ENCODE measurements at places on chromosomes 2 and 18.

GRCh38 chr18:72544092-72544886, at the start of gene CBLN2:
Gene CBLN2 (minus strand): TSS chr18:72544342. CDS start chr18:72542160, 2,182 bp downstream.
- DNase-seq: peak; percentile 86

GRCh38 chr2:74290466-74291217, 52.6 kb downstream of the SLC4A5 start:
- no peak for DNase-seq

DNA sequence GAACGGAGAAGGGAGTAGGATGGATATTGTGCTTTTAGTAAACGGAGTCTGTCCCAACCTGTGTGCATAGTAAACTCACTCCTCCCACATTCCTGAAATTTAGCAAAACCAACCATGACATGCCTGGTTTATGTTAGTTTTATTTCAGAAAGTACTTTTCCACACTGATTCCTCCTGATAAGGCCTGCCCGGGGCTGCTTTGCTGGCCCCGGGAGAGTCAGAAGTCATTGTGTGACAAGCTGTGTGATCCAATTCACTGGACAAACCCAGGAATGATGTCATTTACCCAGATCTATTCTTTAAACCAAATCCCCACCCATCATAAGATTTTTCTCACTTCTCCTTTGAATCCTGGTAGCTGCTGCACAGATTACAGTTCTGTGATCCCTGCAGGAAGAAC, 109.0 kb downstream of the SETBP1 start:
- DNase-seq: no peak

GRCh38 chr2:6824962-6825361, 40.7 kb downstream of the CMPK2 start:
- no peak for DNase-seq

- no peak for DNase-seq
Measured at GRCh38 chr18:3055186-3055728, 42.3 kb upstream of the LPIN2 start.

- DNase-seq: no peak
Measured at GRCh38 chr18:40380686-40381439, 1574.2 kb upstream of the PIK3C3 start.

DNA sequence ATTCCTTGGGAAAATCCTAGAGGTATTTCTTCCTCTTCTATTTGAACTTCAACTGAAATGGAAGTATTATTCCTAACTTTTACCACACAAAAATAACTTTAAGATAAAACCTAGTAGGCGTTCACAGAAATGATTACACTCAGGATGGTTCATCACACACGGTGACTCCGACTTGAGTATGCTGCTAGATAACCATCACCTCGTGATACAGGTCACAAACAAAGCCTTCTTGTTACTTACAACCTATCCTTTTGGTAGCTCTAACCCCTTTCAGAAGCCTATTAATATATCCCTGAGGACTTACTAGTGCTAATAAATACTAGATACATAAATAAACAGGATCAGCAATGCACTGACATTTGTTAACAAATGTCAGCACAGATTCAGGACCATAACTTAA, 101.0 kb upstream of the DNER start:
- DNase-seq: no peak

DNA sequence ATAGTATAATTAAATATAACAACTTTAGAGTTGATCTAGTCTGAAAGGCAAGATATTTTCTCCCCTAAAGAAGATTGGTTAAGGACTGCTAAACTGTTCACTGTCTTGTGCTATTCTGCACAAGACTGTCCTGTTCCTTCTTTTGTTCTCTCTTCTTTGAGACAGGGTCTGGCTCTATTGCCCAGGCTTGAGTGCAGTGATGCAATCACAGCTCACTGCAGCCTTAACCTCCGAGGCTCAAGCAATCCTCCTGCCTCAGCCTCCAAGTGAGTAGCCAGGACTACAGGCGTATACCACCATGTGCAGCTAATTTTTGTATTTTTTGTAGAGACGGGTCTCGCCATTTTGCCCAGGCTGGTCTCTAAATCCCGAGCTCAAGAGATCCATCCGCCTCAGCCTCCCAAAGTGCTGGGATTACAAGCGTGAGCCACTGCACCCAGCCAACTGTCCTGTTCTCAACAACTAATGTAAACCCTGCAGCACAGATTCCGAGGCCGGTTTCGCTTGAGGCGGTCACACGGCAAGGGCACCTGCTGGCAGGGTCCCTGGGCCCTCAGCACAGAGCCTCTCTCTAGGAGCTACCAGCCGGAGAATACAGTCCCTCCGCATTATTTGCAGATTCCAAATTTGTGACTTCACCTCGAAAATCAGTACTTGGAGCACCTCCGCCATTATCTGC, 16.4 kb downstream of the PXDN start:
- DNase-seq: no peak

- no peak for DNase-seq
Measured at GRCh38 chr18:35933982-35934381, 38.5 kb upstream of the RMP24 start.

- DNase-seq: no peak
Measured at GRCh38 chr2:188303363-188304031, 11.8 kb downstream of the GULP1 start.

GRCh38 chr18:62710417-62710816, 4.9 kb upstream of the PHLPP1 start:
- DNase-seq: peak; percentile 93

DNA sequence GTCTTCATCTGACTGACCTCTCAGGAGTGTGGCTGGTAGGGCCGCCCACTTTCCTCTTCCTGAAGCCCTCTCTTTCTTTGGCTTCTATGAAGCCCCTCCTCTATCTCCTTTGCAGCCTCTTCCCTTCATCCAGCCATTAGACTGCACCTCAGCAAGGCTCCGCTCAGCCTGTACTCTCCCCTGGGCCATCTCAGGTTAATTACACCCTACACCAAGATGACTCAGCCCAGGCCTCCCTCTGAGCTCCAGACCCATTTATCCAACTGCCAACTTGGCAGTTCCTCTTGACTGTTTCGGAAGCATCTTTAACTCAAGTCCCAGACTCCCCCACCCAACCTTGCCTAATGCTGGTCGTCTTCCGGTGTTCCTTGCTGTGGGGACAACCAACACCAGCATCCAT, 5.8 kb upstream of the WNT6 start:
- no peak for DNase-seq

DNA sequence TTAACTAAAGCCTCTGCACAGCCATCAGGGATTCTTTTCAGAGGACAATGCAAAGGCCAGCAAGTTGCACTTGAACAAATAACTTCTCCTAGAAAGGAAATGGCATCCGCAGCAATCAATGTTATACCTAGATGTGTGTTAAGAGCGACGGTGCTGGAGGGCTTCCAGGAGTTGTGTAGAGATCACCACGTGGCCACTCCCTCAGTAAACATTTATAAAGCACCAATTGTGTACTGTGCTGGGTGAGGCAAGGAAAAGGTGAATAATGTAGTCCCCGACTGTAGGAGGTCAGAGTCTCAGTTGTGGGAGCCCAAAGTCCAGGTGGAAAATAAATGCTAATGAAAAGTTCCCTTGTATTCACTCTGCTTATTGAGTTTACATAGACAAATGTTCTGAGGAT, 135.0 kb downstream of the ALK start:
- no peak for DNase-seq

DNA sequence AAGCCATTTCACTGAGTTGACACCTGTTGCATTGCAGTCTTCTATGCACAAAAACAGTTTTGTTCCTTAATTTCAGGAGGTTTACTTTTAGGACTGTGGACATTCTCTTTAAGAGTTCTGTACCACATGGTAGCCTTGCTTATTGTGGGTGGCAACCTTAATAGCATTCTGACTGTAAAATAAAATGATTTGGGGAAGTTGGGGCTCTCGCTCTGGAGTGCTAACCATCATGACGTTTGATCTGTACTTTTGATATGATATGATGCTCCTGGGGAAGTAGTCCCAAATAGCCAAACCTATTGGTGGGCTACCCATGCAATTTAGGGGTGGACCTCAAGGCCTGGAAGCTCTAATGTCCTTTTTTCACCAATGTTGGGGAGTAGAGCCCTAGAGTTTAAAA, 3.4 kb downstream of the CTLA4 start:
- no peak for DNase-seq

DNA sequence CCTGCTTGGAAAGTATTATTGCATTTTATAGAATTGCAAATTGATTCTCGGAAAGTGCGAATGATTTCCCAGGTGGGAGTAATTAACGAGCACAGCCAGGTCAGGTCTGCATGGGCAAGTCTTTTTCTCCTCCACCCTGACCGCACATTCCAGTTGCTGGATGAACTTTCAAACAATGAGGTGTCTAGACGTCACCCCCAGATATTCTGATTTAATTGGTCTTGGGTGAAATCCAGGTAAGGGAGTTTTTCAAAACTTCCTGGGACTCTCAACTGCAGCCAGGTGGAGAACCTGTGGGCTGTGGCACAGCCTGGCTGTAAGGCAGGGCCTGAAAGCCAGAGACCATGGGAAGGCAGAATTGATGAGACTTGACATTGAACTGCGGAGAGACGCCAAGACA, 15.9 kb upstream of the RNF152 start:
- no peak for DNase-seq

DNA sequence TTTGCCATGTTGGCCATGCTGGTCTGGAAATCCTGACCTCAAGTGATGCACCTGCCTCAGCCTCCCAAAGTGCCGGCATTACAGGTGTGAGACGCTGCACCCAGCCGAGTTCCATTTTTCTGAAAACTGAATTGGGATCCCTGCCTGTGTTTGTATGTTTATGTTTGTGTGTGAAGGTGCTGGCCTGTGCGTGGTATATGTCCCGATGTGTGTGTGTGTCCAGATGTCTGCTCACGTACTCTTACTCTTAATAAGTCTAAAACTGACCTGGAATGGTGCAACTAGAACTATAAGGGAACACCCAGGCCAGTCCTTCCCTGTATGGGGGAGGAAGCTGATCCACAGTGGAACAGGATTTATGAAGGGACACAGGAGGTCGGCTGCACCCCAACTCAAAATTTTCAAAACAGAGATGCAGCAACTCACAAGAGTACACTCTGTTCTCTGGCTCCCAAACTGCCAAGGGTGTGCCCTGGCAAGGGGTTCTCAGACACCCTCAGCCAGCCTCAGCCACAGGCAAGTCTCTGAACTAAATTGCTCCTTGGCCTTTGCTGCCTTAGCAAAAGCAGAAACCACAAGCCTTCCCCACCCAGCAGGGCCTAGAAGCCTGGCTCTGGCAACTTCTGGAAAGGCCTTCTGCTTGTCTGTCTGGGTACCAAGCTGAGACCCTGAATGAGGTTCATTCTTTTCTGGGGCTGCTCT, 36.5 kb downstream of the RHOB start:
- no peak for DNase-seq

DNA sequence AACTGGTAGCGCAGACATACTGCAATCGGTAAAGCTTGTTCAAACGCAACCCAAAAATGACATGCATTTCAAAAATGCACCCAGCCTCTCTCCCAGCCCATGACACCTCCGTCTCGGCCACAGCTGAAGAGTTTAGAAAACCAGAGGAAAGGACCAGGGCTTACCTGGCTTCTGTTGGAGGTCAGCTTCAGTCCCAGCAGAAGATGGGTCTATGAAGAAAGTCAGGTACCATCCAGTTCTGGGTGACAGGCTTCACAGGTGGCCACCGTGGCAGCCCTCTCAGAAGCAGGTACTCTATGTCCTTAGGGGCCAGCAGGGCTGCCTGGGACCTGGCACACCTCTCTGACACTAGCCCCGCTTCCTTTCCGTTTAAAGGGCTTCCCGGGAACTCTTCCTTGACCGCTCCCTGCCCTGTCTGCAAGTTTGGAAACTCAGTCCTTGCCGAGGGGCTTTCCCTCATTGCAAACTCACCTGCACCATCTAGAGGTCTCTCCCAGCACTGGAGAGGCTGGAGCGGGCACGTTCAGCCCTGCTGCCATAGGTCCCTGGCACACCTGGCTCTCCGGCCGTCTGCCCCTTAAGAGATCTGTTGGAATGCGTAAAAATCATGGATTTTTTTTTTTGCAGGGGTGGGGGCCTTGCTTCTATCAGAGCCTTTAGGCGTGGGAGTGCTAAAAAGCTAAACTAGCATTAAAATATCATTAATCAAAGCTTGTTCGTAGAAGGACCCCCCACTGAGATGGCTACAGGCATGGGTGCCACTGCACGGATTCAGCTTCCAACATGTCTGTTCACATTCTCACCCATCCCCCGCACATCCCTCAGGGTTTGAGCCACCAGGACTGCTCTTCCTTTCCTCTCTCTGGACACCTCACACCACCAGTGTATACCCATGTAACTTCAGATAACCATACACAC, at the start of gene EDAR:
Gene EDAR (minus strand): TSS at position 425 of the 918 bp plus-strand sequence. CDS start 58,206 bp downstream, outside the sequence.
- DNase-seq: peak; percentile 27

GRCh38 chr2:61604433-61604832, 66.3 kb upstream of the XPO1 start:
- DNase-seq: no peak

DNA sequence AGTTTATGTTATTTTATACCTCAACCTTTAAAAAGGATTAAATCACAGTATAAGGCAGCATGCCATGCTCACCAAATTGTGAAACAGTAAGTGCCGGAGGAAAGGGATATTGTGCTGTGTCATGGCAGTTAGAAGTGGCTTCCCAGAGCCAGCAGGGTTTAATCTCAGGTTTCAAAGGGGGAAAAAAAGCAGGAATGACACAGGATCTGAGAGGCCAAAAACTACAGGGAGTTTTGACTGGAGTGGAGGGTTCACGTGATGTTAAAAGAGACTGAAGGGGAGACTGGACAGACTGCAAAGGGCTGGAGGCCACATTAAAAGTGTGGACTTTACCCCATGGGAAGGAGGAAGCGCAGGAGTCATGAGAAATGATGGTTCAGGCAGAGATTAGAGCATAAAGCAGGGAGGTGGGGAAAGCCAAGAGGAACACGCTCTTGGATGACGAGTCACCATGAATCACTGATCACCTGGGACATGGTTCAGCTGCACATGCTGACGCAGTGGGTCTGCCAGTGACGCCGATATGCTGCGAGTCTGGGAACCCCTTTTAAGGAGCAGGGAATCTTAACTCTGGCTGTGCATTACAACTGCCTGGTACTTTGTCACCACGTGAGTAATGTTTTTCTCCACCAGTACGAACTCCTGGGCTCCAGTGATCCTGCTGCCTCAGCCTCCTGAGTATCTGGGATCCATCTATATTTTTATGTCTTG, 6.1 kb downstream of the CHMP1B start:
- no peak for DNase-seq

DNA sequence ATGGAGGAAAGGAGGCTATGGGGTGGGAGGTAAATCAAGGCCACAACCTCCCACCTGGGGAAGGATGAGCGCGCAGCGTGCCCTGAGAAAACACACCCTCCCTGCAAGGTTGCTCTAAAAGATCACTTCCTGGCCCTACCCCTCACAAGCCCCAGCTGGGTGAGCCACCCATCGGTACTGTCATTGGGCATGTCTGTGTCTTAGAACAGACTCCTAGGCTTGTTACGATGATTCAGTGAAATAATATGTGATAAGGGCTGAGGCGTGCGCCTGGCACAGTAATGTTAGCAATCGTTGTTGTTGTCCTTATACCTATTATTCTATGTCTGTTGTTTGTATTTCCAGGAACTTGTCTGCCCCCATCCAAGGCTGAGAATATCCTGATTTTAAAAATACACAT, 175.1 kb downstream of the ZFP36L2 start:
- DNase-seq: no peak

DNA sequence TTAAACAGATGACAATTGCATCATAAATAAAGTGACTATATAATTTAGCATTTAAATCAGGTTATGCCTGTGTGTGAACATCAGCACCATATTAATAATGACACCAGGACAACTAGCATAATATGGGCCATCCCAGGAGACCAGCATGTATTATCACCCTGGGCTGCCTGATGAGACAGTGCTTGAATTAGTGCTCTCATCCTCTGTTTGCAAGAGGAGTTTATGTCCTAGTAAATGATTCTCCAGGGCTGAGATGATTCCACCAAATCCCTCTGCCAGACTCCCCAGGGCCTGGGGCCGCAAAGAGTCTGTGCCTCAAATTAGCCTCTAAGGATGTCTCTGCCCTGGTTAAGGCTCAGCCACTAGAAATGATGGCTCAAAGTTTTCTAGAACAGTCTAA, 97.7 kb downstream of the SGPP2 start:
- no peak for DNase-seq

All from NCI-H2081 (cell line).